ENCODE measurements at places on chromosomes 5 and 9.

GRCh38 chr5:127944125-127944524 is 139.4 kb upstream of the SLC12A2 start:
- DNase-seq = no peak

DNA sequence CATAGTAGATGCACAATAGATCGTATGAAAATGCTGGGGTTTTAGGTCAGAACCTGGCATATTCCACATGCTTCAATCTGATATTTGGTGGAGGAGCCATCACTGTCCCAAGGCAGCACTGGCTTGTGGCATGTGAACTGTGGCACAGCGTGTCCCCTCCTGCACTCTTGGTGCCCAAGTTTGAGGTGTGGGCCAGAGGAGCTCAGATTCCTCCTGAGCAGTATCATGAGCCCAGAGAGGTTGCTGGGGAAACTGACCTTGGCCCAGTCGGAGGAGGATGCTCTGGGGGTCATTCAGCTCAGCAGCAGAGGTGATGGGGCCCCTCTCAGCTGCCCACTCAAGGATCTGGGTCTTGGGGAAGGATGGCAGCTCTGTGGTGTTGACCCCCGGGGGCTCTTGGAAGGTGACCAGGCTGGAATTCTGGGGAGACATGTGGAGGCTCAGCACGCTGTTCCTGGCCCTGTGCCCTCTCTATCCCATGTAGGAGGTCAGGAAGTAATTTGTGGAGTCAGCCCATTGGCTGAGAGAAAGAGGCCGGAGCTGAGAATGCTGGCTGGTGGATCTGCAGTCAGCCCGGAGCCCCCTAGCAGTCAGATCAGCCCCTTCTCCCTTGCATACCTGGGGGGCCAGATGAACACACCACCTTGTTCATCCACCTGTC is 23.7 kb downstream of the FPGS start:
- DNase-seq = no peak

DNA sequence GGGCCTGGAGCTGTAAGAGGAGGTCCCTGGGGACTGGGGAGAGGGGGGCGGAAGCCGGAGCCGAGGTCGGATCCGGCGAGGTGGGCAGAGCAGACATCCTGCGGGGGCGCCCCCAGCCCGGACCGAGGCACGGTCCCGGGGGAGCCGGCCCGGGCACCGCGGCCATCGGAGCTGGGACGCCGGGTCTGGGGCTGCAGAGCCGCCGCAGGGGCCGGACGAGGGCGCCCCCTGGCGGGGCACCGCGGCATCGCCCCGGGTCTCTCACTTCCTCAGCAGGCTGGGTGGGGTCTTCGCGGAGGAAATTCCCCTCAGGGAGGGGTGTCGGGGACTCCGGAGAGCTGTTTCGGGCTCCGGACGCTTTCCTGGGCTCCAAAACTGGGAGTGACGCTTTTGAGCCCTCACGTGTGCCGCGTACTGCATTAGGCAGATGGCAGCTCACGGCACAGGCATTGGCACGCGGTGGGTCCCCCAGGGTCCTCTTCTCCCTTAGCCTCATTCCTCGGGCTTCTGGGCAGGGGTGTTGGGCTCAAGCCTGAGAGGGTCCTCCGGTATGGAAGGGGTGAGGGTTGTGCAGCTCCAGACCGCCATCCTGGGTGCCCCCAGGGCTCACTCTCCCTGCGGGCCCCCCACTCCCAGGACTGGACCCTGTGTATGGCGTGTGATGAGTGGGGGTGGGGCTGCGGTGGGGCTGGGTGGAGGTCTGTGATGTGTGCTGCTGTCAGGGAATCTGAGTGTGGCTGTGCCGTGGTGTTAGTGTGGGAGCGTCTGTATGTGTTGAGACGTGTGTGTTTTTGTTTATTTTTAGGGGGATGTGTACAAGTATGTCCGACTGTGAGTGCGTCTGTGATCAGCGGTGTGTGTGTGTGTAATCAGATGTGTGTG is 29.6 kb downstream of the LHX2 start:
- DNase-seq = peak; percentile 56

DNA sequence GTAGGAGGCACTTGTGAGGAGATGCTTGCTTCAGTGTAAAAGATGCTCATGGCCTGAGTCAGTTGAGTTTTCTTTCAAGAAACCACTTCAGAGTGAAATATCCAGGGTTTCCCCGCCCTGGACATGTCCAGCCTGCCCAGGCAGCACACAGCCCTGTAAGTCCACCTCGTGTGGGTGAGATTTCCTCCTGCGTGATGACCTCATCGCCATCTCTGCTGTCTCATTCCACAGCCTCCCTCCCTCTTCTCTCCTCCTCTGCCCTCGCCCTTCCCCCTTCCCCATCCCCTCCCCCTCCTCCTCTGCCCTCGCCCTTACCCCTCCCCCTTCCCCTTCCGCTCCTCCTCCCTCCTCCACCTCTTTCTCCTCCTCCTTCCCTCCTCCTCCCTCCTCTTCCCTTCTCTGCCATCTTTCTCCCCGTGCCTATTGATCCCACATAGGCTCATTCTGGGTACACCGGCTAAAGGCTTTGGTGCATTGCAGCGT is 34.0 kb upstream of the NCS1 start:
- DNase-seq = peak; percentile 98

DNA sequence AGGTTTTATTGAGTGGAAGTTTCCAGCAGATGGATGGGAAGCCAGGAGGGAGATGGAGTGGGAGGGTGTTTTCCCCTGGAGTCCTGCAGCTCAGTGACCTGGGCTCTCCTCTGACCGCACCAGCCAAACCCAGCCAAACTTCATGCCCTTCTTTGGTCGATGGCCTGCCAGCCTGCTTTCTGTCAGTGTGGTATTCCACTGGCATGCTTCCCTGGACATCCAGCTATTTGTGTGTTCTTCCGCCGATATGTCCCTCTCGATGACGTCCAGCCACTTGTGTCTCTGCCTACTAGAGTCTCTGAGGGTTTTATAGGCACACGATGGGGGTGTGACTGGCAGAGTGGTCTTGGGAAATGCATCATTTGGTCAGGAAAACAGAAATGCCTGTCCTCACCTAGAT is 33.8 kb downstream of the GPBP1 start:
- DNase-seq = no peak

DNA sequence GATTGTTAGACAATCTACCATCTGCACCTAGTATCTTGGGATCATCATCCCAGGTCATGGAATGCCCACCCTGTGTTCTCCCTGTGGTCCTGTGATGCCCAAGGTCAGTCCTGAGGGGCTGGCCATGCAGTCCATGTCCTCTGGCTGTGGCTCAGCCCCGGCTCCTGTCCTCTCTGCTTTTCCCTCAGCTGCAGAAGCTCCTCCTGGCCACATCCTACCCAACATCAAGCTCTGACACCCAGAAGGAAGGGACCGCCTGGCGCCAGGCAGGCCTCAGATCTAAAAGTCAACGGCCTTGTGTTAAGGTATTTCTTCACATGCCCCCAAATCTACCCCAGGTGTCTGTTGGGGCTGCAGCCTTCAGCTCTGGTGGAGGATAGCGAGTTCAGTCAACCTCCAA is 100.5 kb downstream of the PPARGC1B start:
- no peak for DNase-seq

DNA sequence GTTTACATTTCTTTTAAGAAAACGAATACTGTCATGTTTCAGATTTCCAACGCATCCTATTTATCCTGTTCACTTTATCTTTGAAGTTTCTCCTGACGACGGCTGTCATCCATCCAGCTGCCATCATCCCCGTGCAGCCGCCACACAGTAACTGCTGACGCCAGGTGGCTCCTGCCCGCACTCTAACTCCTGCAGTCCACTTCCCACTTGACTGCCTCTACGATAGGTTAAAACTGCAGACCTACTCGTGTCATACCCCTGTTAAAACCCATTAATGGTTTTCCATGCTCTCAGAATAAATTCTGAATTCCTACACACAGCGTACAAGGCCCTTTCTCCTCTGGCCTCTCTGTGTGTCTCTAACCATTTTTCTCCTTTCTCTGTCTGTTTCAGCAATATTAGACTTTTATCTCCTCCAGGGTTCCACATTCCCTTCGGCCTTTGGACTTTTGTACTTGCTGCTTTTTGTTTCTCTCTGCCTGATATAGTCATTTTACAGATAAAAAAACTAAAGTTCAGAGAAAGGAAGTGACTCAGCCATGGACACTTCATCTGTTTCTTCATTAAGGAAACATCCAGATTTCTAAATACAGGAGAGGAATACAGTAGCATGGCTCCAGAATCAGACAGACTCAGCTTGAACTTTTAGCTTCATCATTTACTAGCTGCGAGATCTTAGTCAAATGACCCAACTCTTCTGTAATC is 84.9 kb downstream of the ADAMTS12 start:
- peak; percentile 28 for DNase-seq

GRCh38 chr9:113485761-113486115 is 22.2 kb downstream of the RGS3 start:
- no peak for DNase-seq

DNA sequence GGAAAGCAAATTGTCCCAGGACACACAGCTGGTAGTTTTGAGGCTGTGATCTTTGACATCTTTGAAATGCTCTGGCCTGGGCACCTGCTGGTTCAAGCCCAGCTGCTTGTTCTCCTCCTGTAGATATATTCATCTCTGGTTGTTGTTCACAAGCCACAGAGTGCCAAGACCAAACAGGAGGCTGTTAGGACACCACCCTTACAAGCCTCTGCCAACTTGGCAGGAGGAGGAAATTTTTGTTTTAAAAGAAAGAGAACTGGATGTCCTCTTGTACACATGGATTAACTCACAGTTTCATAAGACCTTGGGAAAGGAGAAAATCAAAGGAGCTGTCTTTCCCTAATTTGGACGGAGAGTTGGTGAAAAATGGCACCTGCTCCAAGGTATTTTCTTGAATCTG is 8.5 kb upstream of the ZFP62 start:
- DNase-seq = no peak

DNA sequence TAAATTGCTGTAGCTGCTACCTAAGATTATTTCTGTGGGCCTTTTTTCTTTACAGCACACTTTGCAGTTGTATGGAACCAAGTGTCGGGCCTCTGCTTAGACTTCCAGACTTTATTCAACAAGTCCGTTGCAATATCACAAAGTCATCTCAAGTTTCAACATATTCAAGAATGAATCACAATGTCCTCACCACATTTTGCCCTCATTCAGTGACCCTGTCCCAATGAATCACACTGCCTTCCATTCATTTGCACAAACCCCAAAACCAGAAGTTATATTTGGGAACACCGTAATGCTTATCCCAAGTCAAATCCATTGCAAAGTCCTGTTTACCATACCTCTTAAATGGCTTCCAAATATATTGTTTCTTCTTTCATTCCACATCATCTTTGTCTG is 439.6 kb downstream of the CSNK1G3 start:
- DNase-seq = no peak

DNA sequence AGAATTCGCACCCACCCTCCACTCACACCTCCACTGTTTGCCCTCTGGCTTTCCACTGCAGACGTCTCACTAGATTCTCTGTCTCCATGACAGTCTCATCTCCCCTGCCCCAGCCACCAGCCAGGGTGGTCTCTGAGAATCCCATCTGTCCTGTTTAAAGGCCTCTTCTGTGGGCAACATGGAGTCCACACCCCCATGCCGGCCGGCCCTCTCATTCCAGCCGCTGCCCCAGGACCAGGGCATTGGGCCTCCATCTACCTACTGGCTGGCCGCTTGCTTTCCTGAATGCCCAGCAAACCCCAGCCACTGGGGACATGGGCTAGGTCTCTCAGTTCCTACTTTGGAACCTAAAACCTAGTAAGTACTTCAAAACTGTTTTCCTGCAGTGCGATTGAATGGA is 65.6 kb upstream of the RUFY1 start:
- DNase-seq = no peak

DNA sequence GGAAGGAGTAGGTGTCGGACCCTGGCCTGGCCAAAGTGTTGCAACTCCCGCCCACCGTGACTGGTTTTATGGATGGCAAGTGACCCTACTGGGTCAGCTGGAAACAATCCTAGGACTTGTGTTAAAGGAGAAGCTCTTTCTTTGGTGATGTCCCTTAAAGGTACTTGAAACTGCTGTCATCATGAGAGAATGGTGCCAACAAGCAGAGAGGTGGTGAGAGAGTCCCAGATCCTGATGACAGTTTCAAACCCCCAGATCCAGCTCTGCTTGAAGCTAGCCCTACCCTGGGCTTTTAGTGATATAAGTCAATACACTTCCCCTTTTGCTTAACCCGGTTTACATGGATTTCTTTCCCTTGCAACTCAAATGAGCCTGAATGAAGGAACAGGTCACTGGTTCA is 72.5 kb upstream of the UBTD2 start:
- peak; percentile 28 for DNase-seq

DNA sequence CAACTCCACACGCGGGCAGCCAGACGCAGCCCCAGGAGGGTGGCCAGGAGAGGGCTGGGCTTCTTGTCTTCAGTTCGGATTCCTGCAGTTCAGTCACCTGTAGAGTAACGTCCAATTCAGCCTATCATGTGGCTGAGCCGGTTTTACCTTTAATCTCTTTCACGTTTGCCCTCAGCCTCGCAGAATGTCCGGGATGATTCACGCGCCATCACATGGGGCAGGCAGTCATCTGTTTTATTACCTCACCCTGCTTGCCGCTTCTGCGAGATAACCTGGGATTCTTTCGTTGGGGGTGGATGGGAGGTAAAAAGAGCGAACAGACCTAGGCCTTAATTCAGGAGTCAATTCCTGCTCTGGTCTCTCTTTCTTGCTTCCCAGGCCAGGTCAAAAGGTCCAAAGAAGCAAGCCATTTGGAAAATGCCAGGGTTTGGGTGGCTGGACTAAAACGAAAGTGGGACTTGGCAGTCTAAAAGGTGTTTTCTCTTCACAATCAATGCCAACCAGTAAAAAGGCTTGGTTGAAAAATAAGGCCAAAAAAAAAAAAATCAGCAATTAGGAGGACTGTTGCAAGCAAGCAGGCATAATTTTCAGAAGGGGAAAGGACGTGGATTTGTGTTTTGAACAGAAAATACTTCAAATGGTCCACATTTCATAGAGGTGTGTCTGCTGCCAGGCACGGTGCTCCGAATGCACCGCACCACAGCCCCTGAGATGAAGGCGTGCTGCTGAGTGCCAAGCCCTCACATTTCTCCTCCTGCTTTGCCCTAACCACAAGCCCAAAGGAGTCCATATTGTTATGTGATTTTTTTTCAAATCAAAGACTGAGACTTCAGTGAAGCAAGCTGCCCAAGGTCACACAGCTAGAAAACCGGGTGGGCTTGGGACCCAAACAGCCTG is 2.8 kb upstream of the WWC1 start:
- DNase-seq = no peak

DNA sequence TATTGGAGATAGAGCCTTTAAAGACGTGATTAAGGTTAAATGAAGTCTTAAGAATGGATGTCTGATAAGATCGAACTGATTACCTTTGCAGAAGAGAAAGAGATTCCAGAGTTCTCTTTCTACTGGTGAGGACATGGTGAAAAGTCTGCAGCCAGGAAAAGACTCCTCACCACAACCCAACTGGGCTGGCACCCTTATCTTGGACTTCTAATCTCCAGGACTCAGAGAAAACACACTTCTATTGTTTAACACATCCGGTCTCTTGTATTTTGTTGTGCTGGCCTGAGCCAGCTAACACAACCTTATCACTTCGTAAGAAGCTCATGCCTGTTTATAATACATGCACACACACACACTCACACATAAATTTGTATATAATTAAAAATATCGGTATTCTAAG is 489.1 kb downstream of the PRDM9 start:
- no peak for DNase-seq

GRCh38 chr5:145806923-145807322 is 28.2 kb downstream of the PRELID2 start:
- no peak for DNase-seq

GRCh38 chr5:135053278-135053677 is 19.2 kb upstream of the PITX1 start:
- no peak for DNase-seq
